ENCODE measurements at places on chromosomes 3 and 15. TPM values are rescaled to one million over a fixed set of nuclear protein-coding genes. Genes with fewer than 3 reads are reported as not detected.

DNA sequence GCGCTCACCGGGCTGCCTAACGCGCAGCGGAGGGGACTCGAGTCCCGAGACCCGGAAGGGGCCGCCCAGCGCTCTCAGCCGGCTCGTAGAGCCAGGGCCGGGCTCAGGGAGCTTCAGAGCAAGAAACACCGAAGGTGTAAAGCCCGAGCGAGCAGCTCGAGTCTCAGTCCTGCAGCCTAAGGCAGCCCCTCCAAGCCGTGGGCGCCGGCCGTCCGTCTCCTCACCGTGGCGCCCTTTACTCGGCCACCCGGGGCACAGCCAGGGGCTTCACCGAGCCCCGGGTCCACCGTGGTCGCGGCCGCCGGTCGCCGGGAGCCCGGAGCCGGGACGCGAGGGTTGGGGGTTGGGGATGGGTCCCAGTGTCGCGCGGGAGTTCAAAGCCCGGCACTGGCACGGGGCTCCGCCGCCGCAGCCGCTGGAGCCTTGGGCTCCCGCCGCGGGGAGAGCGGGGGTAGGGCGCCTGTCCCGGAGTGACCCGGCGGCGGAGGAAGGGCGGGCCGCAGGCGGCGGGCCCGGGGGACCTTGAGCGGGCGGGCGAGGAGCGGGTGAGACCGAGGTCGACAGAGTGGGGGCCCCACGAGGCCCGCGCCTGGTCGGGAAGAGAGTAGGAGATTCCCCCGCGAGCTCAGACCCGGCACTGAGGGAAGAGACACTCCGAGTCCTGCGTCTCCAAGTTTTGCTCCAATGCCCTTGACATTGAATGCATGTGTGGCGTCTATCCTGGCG, 26.9 kb upstream of the THRB start:
- peak overlapping the region; percentile 66 for H3K27ac ChIP-seq
- peak overlapping the region; percentile 69 for H3K4me3 ChIP-seq
- H3K36me3 ChIP-seq: no peaks in the 10 kb centered on the region
- no peaks in the 10 kb centered on the region for H3K27me3 ChIP-seq

- peak overlapping the region; percentile 94 for H3K27ac ChIP-seq
- no peaks in the 10 kb centered on the region for H3K27me3 ChIP-seq
- peaks cover 46% of the 10 kb centered on the region for H3K4me1 ChIP-seq
- peak; percentile 93 for DNase-seq
Measured at GRCh38 chr3:38454884-38455638, 1.4 kb downstream of the ACVR2B start.

GRCh38 chr3:186401556-186401955, 39.5 kb upstream of the DGKG start:
- H3K27me3 ChIP-seq: no peaks in the 10 kb centered on the region
- H3K4me1 ChIP-seq: peaks cover 6% of the 10 kb centered on the region
- no peak overlapping the region for H3K27ac ChIP-seq
- no peak for DNase-seq
- no peak overlapping the region for H3K4me3 ChIP-seq
- H3K36me3 ChIP-seq: no peaks in the 10 kb centered on the region

- H3K4me3 ChIP-seq: no peak overlapping the region
- no peaks in the 10 kb centered on the region for H3K36me3 ChIP-seq
- no peak for DNase-seq
- H3K27me3 ChIP-seq: no peaks in the 10 kb centered on the region
- H3K4me1 ChIP-seq: no peaks in the 10 kb centered on the region
- H3K27ac ChIP-seq: no peak overlapping the region
Measured at GRCh38 chr3:136276049-136276755, 26.1 kb downstream of the PCCB start.

- H3K36me3 ChIP-seq: no peaks in the 10 kb centered on the region
- H3K27ac ChIP-seq: no peak overlapping the region
- DNase-seq: no peak
- H3K4me3 ChIP-seq: no peak overlapping the region
- no peaks in the 10 kb centered on the region for H3K27me3 ChIP-seq
- H3K4me1 ChIP-seq: peaks cover 10% of the 10 kb centered on the region
Measured at GRCh38 chr3:137765310-137766033, 1.4 kb downstream of the SOX14 start.

- no peaks in the 10 kb centered on the region for H3K36me3 ChIP-seq
- DNase-seq: no peak
- H3K27ac ChIP-seq: no peak overlapping the region
- H3K27me3 ChIP-seq: no peaks in the 10 kb centered on the region
Measured at GRCh38 chr3:171559586-171559985, 99.4 kb upstream of the TNIK start.

- no peak for DNase-seq
- H3K27me3 ChIP-seq: no peaks in the 10 kb centered on the region
- no peaks in the 10 kb centered on the region for H3K36me3 ChIP-seq
- no peak overlapping the region for H3K4me3 ChIP-seq
- H3K27ac ChIP-seq: no peak overlapping the region
- H3K4me1 ChIP-seq: peaks cover 13% of the 10 kb centered on the region
Measured at GRCh38 chr3:133532951-133533350, 40.5 kb upstream of the CDV3 start.

DNA sequence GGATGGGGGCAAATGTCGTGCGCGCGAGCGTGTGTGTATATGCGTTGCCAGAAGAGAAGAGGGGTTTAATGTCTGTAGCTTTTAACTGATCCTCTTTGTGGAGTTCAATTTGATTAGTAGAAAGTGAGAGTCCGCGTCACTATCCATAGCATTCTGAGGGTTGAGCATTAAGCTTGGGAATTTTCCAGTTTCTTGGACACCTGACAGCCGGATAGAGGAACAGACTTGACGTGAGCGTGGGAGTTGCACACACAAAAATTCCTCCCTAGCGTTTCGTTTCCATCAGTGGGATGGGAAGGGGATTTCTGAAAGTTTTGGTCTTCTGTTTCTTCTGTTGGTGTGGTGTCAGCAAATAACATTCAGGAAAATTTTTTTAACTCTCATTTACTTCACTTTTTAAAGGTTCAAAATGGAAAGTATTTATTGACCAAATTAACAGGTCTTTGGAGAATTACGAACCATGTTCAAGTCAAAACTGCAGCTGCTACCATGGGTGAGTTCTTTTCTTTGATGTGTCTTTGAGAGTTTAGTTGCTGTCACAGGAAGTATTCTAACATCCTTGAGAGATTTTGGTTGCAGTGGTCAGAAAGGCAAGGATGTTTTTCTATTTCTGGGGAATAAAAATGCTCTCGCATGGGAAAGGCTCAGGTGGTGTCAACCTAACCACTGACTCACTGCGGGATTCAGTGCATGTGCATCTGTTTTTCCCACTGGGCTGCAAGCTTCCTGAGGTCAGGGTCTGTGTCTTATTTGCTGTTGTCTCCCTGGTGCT, 841 bp downstream of the POGLUT1 start:
- H3K4me3 ChIP-seq: peak overlapping the region; percentile 84
- no peaks in the 10 kb centered on the region for H3K27me3 ChIP-seq
- peak overlapping the region; percentile 71 for H3K27ac ChIP-seq
- H3K4me1 ChIP-seq: peaks cover 13% of the 10 kb centered on the region
- no peaks in the 10 kb centered on the region for H3K36me3 ChIP-seq

GRCh38 chr3:139893963-139894642, 40.9 kb upstream of the CLSTN2 start:
- no peak overlapping the region for H3K4me3 ChIP-seq
- peak; percentile 59 for DNase-seq
- H3K27me3 ChIP-seq: no peaks in the 10 kb centered on the region
- peak overlapping the region; percentile 19 for H3K27ac ChIP-seq

DNA sequence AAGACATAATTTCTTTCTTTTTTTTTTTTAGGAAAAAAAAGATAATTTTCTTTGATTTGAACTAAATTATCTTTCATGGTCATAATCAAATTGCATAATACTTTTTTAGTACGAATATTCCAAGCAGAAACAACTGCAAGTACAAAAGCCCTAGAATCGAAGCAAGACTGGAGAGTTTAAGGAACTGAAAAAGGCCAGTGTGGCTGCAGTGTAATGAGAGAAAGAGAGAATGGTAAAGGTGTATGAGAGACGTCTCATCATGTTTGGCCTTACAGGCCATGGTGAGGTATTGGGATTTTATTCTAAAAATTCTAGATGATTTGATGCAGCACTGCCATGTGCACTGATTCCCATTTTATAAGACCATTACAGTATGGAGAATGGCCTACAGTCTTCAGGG, 180.9 kb downstream of the SUCNR1 start:
- H3K4me3 ChIP-seq: no peak overlapping the region
- H3K4me1 ChIP-seq: no peaks in the 10 kb centered on the region
- DNase-seq: no peak
- H3K27me3 ChIP-seq: no peaks in the 10 kb centered on the region
- no peaks in the 10 kb centered on the region for H3K36me3 ChIP-seq

DNA sequence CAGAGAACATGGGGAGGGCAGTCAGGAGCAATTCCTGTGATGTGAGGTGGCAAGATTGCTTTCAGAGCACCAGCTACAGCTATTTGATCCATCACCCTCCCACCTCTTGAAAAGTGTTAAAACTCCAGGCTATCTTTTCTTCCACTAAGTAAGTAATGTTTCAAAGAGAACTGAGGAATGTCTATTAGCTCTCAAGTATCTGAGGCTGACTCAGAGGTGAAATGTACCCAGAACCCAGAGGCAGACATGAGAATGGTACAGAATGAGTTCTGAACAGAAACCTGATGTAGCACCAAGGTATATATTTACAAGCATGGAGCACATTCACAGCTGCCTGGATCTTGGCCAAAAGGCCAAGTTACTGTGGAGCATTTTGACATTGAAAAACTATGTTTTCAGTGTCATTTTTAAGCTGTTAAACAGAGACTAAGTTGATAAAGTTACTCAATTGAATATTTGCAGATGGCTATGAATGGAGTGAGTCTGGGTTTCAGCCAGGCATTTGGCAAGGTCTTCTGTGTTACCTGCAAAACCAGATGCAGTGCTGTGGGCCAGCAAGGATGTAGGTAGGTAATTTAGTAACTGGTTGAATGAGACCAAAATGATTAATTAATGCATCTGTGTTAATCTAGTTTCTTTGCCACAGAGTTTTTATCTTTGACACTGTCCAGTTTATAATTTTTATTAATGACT, 227.7 kb upstream of the CD96 start:
- peaks cover 11% of the 10 kb centered on the region for H3K4me1 ChIP-seq
- no peaks in the 10 kb centered on the region for H3K36me3 ChIP-seq
- no peak overlapping the region for H3K4me3 ChIP-seq

GRCh38 chr15:61871926-61872522, 188.2 kb downstream of the VPS13C start:
- H3K4me3 ChIP-seq: no peak overlapping the region
- no peaks in the 10 kb centered on the region for H3K4me1 ChIP-seq
- no peaks in the 10 kb centered on the region for H3K27me3 ChIP-seq
- no peaks in the 10 kb centered on the region for H3K36me3 ChIP-seq

- H3K4me1 ChIP-seq: no peaks in the 10 kb centered on the region
- H3K36me3 ChIP-seq: no peaks in the 10 kb centered on the region
- DNase-seq: peak; percentile 80
- no peaks in the 10 kb centered on the region for H3K27me3 ChIP-seq
- H3K4me3 ChIP-seq: no peak overlapping the region
- H3K27ac ChIP-seq: no peak overlapping the region
Measured at GRCh38 chr3:142993958-142994442, 7.4 kb upstream of the U2SURP start.

- H3K27ac ChIP-seq: no peak overlapping the region
- no peak overlapping the region for H3K4me3 ChIP-seq
- no peaks in the 10 kb centered on the region for H3K36me3 ChIP-seq
- peaks cover 9% of the 10 kb centered on the region for H3K4me1 ChIP-seq
Measured at GRCh38 chr3:194852831-194853508, 167.3 kb downstream of the FAM43A start.

DNA sequence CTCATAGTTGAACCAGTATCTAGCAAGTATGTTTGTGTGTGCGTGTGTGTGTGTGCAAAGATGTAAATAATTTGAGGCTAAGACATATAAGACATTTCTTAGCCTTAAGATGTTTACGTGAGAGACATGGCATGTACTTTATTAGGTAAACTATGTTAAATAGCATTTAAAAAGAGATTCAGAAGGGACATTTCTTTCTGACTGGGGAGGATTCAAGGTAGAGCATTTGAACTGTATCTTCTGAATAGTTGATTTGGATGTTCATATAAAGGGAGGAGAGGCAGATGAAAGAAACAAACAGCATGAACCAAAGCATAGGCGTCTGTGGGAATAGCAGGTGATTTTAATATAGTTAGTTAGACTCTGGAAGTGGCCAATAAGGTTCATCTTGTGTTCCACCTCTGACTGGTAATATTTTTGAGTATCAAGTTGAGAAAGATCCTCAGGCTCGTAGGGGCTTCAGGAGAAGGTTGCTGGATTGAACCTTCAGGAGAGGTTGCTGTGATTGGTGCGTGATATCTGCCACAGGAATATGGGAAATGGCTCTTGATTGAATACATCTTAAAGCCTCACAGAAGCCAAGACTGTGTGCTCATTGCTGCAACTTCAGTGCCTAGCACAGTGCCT, 12.6 kb downstream of the NFKBIZ start:
- no peaks in the 10 kb centered on the region for H3K4me1 ChIP-seq
- no peak overlapping the region for H3K4me3 ChIP-seq
- no peak overlapping the region for H3K27ac ChIP-seq
- H3K27me3 ChIP-seq: no peaks in the 10 kb centered on the region

- H3K36me3 ChIP-seq: no peaks in the 10 kb centered on the region
- peaks cover 18% of the 10 kb centered on the region for H3K4me1 ChIP-seq
- DNase-seq: no peak
- H3K27ac ChIP-seq: no peak overlapping the region
- H3K4me3 ChIP-seq: no peak overlapping the region
- no peaks in the 10 kb centered on the region for H3K27me3 ChIP-seq
Measured at GRCh38 chr15:90099868-90100831, 2.1 kb downstream of the IDH2 start.

DNA sequence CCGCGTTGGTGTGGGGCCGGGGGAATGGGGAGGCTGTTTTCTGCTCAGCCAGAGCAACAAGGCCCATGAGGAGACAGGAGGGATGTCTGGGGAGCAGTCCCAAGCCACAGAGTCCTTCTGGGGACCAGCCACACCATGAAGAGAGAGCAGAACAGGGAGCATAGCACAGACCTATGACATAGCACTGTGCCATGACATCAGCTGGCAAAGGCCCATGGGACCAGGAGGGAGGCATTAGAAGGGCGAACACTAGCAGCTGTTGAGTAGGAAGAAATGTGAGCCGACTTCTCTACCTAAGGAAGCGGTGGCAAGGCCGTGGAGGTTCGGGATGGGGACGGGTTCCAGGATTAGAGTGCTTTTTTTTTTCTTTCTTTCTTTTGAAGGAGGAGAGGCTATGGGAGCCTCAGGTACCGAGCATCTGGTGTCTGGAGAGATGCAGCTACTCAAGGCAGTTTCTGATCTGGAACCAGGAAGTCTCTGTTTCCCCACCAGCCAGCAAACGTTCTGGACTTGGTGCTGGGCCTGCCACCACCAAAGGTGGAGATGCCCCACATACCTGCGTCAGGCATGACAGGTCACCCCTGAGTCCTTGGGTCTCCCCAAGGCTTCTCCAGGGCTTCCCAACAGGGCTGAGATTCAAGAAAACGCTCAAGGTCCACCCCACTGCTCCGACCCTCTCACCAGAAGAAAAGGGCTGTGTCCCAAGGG, 77.3 kb upstream of the CGNL1 start:
- no peak overlapping the region for H3K4me3 ChIP-seq
- H3K27me3 ChIP-seq: no peaks in the 10 kb centered on the region
- H3K4me1 ChIP-seq: no peaks in the 10 kb centered on the region
- no peaks in the 10 kb centered on the region for H3K36me3 ChIP-seq
- no peak for DNase-seq

Gene AGTR1
- total RNA-seq: 7.6 TPM

Gene CLSTN2
- 3.8 TPM for total RNA-seq

Gene LMLN
- total RNA-seq: 49.8 TPM

Gene SENP2
- 56.7 TPM for total RNA-seq

Gene DUOX1
- 5.3 TPM for total RNA-seq
